ENCODE measurements at places on chromosomes 7 and 10.

DNA sequence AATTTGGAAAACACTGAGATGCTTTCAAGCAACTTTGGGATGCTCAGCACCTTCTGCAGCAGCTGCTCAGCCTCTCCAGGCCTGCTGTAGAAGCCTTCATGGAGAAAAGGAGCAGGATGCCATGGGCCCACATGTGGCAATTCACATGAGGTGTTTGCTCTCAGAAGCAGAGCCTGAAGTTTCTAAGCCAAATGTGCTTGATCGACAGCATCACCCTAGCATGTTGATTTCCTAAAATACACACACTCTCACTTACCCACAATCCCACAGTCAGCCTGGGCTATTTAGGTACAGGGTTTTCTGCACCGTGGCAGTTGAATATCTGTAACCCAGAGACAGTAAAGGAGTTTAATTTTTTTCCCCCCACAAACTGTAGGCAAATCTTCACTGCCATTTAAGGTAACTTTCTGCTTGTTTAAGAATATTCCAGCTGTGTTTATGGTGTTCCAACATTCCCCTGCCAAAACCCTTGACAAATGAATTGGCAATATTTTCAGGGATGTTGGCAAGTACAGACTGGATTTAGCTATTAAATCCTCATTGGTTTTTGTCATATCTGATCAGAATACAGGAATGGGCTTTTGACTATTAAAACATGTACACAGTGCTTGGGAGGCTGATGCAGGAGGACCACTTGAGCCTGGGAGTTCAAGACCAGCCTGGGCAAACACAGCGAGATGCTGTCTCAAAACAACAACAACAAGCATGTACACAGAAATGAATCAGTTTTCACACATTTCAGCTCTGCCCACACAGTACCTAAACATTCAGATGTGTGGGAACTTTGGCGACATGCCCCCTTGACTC lies 244.2 kb downstream of the CELF2 start:
- DNase-seq = no peak

GRCh38 chr7:18408461-18408860 lies 87.1 kb upstream of the HDAC9 start:
- DNase-seq = no peak

DNA sequence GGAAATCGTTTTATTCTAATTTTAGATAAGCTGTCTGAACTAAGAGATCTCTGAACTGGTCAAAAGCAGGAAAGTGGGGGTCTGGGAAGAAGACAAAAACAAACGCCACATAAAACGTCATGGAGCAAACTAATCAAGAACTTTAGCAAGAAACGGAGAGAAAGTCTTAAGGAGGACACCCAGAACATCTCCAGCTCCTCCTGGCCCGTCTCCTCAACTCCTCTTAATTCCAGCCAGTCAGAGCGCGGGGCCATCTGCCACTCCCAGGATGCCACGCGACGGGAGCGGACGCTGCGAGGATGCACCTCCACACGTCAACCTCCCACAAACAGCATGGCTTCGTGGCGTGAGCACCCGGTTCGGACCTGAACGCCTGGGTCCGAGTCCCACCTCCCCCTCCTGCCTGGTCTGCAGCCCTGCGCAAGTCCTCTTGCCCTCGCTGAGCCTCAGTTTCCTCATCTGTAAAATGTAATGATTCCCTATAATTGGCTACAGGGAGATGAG lies 598 bp downstream of the MMS19 start:
- peak; percentile 89 for DNase-seq

GRCh38 chr10:97737770-97738265 lies 890 bp downstream of the ZFYVE27 start:
- no peak for DNase-seq

GRCh38 chr7:122248472-122248871 lies 56.1 kb downstream of the FEZF1 start:
- DNase-seq = no peak

- DNase-seq = no peak
Measured at GRCh38 chr7:98913612-98914011, 35.3 kb downstream of the TRRAP start.

GRCh38 chr10:1154531-1155295 lies 98.5 kb downstream of the WDR37 start:
- no peak for DNase-seq

DNA sequence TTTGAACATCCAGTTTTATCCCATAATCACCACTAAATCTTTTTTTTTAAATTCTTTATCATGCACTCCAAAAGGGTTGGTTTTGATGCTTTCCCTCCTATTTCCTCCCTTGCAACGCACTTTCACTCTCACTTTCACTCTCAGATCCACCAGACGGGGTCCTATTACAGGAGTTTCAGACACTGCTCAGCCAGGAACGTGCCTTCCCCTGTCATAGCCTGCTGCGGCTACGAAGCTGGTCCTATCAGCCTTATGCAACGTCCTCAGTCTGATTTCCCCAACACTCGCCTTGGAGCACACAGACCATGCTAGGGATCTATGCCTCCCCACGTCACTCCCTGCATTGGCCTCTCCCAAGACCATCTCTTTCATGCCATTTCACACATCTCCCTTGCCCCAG lies 23.4 kb downstream of the ZPBP start:
- no peak for DNase-seq

DNA sequence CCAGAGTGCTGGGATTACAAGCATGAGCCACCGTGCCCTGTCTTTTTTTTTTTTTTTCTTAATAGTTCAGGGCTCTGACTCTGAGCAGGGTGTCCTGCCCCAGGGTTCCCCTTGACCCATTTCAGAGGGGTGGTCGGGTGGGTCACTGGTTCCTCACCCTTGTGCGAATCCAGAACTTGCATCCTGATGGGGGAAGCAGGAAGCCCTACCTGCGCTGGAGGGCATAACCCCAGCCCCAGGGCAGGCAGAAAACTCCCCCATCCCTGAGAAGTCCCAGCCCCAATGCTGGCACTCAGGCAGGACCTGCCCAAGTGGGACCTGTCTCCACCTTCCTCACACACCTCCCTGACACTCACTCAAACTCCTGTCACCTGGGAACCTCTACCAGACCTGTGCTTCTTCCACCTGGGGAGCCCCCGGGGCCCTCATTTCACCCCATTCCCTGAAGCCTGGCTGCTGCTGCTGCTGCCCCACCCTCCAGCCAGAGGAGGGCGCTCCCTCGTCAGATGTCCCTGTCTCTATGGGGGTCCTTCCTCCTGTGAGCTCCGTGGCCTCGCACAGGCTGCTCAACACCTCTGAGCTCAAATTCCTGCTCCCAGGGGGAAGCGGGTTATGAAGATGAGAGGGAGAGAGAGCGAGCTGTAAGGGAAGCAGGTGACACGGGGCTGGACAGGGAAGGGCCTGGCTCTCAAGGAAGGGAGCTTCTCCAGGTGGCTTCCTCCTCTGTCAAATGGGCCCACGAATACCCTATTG lies 15.1 kb upstream of the ZNF273 start:
- DNase-seq = peak; percentile 43

DNA sequence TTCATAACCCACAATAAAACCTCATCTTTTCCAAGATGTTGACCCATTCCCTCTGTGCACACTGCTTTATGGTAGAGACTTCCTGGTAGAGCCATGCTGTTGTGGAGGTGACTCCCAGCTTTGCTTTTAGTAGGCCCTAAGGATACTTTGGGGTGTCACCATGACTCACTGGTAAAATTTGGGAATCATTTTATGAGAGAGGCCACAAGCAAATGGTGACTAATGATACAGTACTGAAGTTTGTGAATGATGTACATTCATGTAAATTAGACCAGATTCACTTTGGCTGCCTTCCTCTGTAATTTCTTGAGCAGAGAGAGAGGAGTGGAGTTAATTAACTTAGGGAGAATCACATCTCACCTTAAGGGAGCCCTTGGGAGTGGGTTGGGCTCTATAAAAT lies 686.5 kb downstream of the LRMDA start:
- DNase-seq = no peak

GRCh38 chr10:96995851-96996250 lies 163.8 kb downstream of the LCOR start:
- DNase-seq = no peak
